ENCODE measurements at places on chromosomes 3 and 15. TPM values are rescaled to one million over a fixed set of nuclear protein-coding genes. Genes with fewer than 3 reads are reported as not detected.

The SIDT1 gene
- total RNA-seq, result 1.3 TPM

The SLC6A11 gene
- total RNA-seq, result 3.5 TPM

The INKA1 gene
- 19.5 TPM for total RNA-seq

The B2M gene
- 808 TPM for total RNA-seq

The POC1A gene
- 3.3 TPM for total RNA-seq

The FHIT gene
- total RNA-seq, result 1.6 TPM

The ZMAT3 gene
- total RNA-seq, result 15.3 TPM

The C3orf62 gene
- 0.79 TPM for total RNA-seq

The MORC1 gene
- total RNA-seq, result not detected

The PTPN9 gene
- total RNA-seq, result 17.4 TPM

The UPK1B gene
- 55.2 TPM for total RNA-seq

The NANOGP8 gene
- not detected for total RNA-seq

The PSMD2 gene
- total RNA-seq, result 507 TPM

The ATP13A3 gene
- total RNA-seq, result 171 TPM

The SLC27A2 gene
- total RNA-seq, result 1.3 TPM

The B3GNT5 gene
- total RNA-seq, result 49.8 TPM

The APBA2 gene
- 5.3 TPM for total RNA-seq

The PPP1R2 gene
- total RNA-seq, result 120 TPM

The SPINK8 gene
- total RNA-seq, result not detected

The GATA2 gene
- not detected for total RNA-seq

The LINGO1 gene
- not detected for total RNA-seq

The CHRNB4 gene
- total RNA-seq, result not detected

The HDDC3 gene
- 37.6 TPM for total RNA-seq

The CADM2 gene
- 0.26 TPM for total RNA-seq

The IQCH gene
- total RNA-seq, result 2.9 TPM

The CCR5 gene
- not detected for total RNA-seq

The CCDC80 gene
- 8.2 TPM for total RNA-seq

The GREM1 gene
- total RNA-seq, result 3.7 TPM

The TGM5 gene
- total RNA-seq, result 1.8 TPM

The DISP2 gene
- under 0.01 TPM for total RNA-seq

The NRG4 gene
- not detected for total RNA-seq

The ZPLD1 gene
- total RNA-seq, result 2.6 TPM

The KCNMB3 gene
- total RNA-seq, result 0.38 TPM

The ACTRT3 gene
- 0.64 TPM for total RNA-seq

The SNTN gene
- total RNA-seq, result not detected

The TWF2 gene
- total RNA-seq, result 57.7 TPM

The TGFBR2 gene
- 16.0 TPM for total RNA-seq

The MITF gene
- total RNA-seq, result 2.3 TPM

The P3H2 gene
- 14.6 TPM for total RNA-seq

The C3orf38 gene
- 25.3 TPM for total RNA-seq

The IL5RA gene
- not detected for total RNA-seq

The SOX14 gene
- total RNA-seq, result not detected

The GOLGA8R gene
- 2.8 TPM for total RNA-seq

The PLXNB1 gene
- total RNA-seq, result 90.4 TPM

The MME gene
- total RNA-seq, result 25.3 TPM

The MYO5C gene
- total RNA-seq, result 17.8 TPM

The PPP1R14D gene
- total RNA-seq, result not detected

The RGMA gene
- total RNA-seq, result 0.53 TPM

The HRG gene
- not detected for total RNA-seq

The GPR87 gene
- 64.5 TPM for total RNA-seq

The PRTG gene
- total RNA-seq, result under 0.01 TPM

The PDCD7 gene
- 10.0 TPM for total RNA-seq

The CATSPER2 gene
- 4.7 TPM for total RNA-seq

The SLC22A14 gene
- 0.64 TPM for total RNA-seq

The GOLGA8T gene
- total RNA-seq, result 0.13 TPM

The CXCR6 gene
- not detected for total RNA-seq

The DUOXA1 gene
- 54.5 TPM for total RNA-seq

The XCR1 gene
- under 0.01 TPM for total RNA-seq

The SKOR1 gene
- total RNA-seq, result under 0.01 TPM

Data from bronchial epithelial cell (primary cell).